Spleen (tissue), 13 donors: ENCODE measurements at places on chromosomes 3 and 15. TPM values are rescaled to one million over a fixed set of nuclear protein-coding genes. Genes with fewer than 3 reads are reported as not detected.

The PRSS50 gene
- not detected for total RNA-seq

The IL12A gene
- 5.2 TPM for total RNA-seq

The EIF4G1 gene
- total RNA-seq, result 191 TPM

The PP2D1 gene
- total RNA-seq, result not detected

The SHF gene
- total RNA-seq, result 5.1 TPM

The MYZAP gene
- 15.2 TPM for total RNA-seq

The ANKRD34C gene
- not detected for total RNA-seq

The OIP5 gene
- 1.1 TPM for total RNA-seq

The WDR93 gene
- total RNA-seq, result not detected

The LYZL4 gene
- not detected for total RNA-seq

The NDUFAF3 gene
- 89.1 TPM for total RNA-seq

The TRH gene
- total RNA-seq, result not detected

The WDR48 gene
- 36.9 TPM for total RNA-seq

DNA sequence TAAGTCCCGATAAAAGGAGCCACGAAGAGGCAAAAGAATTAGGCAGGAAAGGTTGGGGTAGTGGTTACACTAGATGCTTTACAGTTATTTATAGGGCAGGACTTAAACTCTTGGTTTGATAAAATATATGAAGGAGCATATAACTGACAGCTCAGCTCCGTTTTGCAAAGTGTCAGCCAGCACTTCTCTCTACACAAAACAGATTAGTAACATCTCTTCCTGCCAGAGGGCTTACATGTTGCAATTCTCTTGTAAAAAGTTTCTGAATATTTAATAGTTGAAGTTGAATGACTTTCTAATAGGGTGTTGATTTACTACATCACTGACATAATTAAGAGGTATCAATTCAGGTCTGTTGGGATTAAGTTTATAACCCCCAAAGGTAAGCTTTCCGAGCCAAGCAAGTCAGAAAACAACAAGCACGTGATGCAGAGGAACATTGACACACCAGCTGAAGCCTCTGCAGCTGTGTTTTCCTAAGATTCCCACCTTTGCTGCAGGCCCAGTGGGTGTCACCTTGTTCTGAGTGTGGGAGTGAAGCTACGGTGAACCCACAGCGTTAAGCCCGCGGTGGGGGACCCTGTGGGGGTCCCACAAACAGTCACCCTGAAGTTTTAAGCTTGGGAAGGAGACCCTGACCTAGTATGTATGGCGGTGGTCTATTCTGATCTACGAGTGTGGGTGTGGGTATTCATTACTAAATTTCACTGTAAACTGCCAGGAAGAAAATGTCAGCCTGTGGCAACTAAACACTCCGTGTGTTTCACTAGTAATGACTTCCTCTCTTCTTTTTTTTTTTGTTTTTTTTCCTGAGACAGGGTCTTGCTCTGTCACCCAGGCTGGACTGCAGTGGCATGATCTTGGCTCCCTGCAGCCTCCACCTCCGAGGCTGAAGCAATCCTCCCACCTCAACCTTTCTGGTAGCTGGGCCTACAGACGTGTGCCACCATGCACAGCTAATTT is 22.0 kb upstream of the ATP13A3 start:
- no peak for DNase-seq

DNA sequence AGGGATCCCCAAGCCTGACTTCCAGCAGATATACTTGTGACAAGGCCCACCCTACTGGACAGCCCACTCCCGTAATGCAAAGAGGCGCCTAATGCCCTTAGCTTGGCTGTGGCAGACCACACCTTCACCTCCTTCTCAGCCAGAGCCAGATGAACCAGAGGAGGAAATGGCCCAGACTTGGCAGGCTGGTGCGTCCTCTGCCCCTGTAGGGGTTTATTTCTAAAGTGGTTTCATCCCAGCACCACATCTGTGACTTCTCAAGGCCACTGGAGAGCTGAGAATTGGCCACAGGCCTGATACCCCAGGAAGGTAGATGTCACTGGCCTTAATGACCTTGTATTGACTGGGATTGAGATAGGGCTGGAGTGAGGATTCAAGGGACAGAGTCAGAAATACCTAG is 29.5 kb downstream of the BOC start:
- no peak for DNase-seq

DNA sequence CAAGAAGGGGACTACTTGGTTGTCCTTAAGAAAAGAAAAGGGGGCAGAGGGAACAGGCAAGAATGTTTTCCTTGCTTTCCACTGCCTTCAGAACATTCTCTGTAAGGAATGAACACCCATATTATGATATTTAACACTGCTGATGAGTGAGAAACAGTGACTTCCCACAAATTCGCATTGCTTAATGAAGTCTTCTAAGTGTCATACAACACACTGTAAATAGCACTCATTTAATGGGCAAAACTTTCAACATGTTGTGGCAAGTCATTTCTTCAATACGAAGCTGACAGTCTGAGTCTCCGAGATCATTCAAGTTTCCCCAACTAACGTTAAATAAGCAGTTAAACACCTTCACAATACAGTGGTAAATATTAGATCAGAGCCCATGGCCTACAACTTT is 464.4 kb downstream of the SHQ1 start:
- no peak for DNase-seq

GRCh38 chr15:72195101-72195511 is 2.5 kb downstream of the GRAMD2A start:
- no peak for DNase-seq

- no peak for DNase-seq
Measured at GRCh38 chr3:128597900-128598299, 52.7 kb downstream of the RPN1 start.

GRCh38 chr3:132352556-132353143 is 35.4 kb downstream of the ACP3 start:
- DNase-seq, result no peak

- no peak for DNase-seq
Measured at GRCh38 chr3:66839508-66839907, 158.6 kb upstream of the KBTBD8 start.

GRCh38 chr15:85960381-85960780 is 119.3 kb upstream of the AGBL1 start:
- no peak for DNase-seq

DNA sequence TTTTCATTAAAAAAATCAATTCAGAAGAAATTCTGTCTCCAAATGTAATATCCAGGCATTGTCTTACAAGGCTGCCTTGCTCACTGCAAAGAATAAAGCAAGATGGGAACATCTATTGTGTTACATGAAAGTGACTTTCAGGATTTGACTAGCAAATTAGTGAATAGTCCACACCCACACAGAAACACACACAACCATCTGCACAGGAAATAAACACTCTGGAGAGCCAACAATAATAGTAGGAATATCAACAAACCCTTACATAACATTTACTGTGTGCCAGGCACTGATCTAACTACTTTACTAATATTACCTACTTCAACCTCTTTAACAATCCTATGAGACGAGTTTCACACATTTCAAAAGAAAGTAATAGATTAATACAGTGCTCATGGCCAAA is 28.9 kb upstream of the ZNF385D start:
- DNase-seq, result no peak

GRCh38 chr3:122998206-122998605 is 29.4 kb downstream of the SEMA5B start:
- no peak for DNase-seq

GRCh38 chr3:42979044-42979972 is at the start of gene GASK1A:
TSS of gene GASK1A (plus strand) at chr3:42979311. CDS start at chr3:42979643, 332 bp downstream.
- DNase-seq, result peak; percentile 82

- no peak for DNase-seq
Measured at GRCh38 chr3:8635125-8635524, 9.5 kb downstream of the SSUH2 start.

DNA sequence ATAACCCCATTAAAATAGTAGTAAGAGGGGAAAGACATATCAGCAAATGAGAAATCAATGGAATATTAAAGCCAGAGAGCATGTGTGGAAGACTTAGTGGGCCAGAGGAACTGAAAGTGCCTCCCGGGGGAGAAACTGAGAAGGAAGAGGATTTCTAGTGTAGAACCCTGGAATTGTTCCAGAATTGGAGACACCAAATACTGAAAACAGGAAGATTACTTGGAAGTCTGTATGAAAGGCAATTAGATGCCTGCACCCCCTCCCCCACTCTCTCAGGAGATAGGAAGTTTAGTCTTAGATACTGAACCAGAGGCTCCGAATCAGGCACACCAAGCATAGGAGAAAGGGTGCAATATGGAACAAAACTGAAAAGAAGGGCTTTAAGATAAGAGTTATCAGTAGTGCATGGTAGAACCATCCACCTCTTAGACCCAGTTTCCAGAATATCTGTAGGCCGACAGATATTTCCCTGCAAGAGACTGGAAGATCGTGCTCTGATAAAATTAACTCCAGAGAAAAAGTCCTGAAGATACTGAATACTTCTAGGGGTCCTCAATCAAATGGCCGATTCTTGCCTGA is 32.4 kb downstream of the KLHL18 start:
- no peak for DNase-seq

DNA sequence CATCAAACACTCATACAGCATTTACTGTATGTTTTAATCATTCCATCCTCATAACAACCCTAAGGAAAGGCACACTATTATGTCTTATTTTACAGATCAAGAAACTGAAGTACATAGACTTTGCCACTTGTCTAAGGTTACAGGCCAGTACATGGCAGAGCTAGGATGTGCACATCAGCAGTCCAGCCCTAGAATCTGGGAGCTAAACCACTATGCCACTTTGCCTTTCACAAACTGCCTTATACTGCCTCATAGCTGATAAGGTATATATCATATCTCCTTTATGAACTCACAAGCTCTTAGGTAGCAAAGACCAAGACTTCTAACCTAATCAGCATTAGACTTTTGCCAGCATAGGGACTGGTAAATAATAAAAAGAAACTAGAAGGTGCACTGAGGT is 49.1 kb downstream of the MYO9A start:
- no peak for DNase-seq

GRCh38 chr3:138349926-138350665 is 1.7 kb downstream of the MRAS start:
- DNase-seq, result no peak

- DNase-seq, result no peak
Measured at GRCh38 chr3:57169108-57169507, 4.0 kb upstream of the IL17RD start.

DNA sequence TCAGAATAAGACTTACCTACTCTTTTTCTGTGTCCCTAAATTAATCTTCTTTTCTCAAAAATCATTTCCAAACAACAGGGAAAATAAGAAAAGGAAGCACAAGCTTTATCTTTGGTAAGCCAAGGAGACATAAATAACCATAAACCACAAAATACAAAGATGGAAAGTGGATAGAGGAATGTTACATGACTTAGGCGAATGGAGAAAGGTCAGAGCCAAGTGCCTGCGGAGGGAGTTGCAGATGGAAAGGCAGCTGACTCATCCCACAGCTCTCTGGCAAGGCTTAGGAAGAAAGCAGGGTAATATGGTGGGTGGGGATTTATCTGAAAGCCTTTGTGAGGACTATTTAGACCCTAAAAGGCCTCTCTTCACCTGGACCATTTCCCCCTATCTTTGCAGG is 72.8 kb downstream of the GALK2 start:
- no peak for DNase-seq

- DNase-seq, result no peak
Measured at GRCh38 chr3:127665586-127665985, 7.2 kb upstream of the ABTB1 start.

- DNase-seq, result no peak
Measured at GRCh38 chr3:61682671-61683548, 121.5 kb downstream of the PTPRG start.

DNA sequence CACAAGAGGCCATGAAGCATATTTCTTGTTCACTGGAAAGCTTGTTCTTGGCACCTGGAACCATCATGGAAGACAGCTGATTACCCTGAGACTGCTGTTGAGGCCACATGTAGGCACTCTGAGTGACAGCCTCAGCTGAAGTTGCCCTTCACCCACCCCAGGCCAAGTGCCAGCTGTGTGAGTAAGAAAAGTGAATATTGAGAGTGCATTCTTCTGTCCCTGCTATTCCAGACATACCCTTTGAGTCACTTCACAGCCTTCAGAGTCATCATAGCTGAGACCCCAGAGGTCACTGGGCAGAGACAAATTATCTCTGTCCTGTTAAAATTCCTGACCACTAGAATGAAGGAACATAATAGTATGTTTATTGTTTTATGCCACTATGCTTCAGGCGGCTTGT is 79.6 kb downstream of the NFKBIZ start:
- no peak for DNase-seq

GRCh38 chr15:94576889-94577533 is 345.6 kb downstream of the MCTP2 start:
- no peak for DNase-seq

- no peak for DNase-seq
Measured at GRCh38 chr15:58352026-58352929, 79.5 kb upstream of the LIPC start.

DNA sequence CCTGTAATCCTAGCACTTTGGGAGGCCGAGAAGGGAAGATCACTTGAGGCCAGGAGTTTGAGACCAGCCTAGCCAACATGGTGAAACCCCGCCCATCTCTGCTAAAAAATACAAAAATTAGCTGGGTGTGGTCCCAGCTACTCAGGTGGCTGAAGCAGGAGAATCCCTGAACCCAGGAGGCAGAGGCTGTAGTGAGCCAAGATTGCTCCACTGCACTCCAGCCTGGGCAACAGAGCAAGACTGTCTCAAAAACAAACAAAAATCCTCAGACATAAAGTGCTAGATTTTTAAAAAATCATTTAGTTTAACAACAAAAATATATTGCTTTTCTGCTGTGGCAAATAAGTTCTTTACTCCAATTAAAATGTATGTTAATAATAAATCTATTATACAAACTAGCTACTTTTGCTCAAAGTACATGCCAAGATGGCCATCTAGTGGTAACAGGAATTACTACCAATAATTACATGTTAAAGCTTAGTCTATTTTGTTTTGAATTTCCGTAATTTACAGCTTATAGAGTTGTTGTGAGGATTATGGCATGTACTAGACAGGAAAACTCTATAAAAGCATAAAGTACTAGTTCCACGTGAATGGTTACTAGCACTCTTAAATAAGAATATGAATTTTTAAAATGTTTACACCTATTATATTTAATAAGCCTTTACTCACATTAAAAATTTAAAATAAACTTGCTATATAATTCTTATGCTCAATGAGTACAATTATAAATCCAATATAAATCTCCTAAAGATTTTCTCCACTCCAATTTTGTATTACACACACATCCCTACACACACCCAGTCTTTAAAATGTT is 39.0 kb downstream of the GABPB1 start:
- DNase-seq, result no peak

DNA sequence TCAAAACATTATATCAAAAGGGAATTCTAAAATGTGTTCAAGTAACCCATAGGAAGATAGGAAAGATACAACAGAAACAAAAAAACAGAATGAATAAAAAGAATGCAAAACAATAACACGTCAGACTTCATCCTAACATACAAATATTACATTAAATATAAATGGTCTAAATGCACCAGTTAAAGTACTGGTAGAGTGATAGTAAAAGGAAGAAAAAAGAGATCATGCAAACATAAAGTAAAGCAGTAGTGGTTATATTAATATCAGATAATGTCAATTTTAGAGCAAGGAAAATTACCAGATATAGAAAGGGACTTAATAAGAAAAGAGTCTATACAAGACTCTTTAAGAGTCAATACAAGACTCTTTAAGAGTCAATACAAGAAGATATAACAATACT is 755.7 kb downstream of the MCTP2 start:
- no peak for DNase-seq
